ENCODE measurements at places on chromosomes 13 and 19.
A peak's percentile ranks its signal among the peaks of the same experiment; 100 is the strongest.

GRCh38 chr19:44808463-44809371, at the start of gene BCAM:
Gene BCAM, plus strand, starts transcription at chr19:44809103. Its CDS starts 22 bp downstream, at chr19:44809125.
- DNase-seq: no peak

GRCh38 chr19:36605101-36605876, at the start of gene ZNF382:
Gene ZNF382, plus strand, starts transcription at chr19:36605313. Its CDS starts 4,602 bp downstream, at chr19:36609915.
- DNase-seq: peak; percentile 73

DNA sequence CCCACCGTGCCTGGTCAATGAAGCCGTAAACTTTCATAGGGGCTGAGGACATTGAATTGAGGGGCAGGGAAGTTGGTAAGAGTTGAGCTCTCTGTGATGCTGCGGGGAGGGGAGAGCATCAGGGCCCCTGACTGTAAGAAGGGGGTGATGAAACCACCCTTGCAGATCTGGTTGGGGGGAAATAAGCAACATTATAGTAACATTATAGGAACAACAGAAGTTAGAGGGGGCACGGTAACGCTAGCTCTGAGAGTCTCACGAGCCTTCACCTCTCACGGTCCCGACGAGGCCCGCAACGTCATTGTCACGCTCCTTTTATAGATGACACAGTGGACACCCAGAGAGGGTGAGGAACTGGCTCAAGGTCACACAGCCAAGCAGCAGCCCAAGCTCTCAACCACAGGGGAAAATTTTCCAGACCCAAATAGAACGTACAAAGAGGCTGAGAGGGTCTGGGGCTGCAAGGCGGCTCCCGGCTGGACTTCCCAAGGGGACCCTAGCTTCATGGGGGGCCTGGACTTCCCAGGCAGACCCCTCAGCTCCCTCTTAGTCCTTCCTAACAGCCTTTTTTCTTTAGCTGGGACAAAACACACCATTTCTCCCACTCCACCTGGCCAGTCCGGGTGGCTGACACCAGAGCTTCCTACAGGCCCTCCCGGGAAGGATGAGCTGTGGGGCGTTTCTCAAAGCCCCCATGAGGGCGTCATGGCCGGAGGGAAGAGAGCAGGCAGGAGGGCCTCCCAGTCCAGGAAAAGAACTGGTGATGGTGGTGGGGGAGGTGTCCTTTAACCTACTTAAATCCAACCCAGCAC, 4.1 kb downstream of the TLE5 start:
- DNase-seq: no peak

GRCh38 chr13:110250258-110250891, 56.6 kb downstream of the COL4A1 start:
- no peak for DNase-seq

GRCh38 chr19:4803736-4804695, 12.5 kb downstream of the FEM1A start:
- peak; percentile 33 for DNase-seq

- peak; percentile 8 for DNase-seq
Measured at GRCh38 chr13:39038569-39039030, 344 bp downstream of the NHLRC3 start.

DNA sequence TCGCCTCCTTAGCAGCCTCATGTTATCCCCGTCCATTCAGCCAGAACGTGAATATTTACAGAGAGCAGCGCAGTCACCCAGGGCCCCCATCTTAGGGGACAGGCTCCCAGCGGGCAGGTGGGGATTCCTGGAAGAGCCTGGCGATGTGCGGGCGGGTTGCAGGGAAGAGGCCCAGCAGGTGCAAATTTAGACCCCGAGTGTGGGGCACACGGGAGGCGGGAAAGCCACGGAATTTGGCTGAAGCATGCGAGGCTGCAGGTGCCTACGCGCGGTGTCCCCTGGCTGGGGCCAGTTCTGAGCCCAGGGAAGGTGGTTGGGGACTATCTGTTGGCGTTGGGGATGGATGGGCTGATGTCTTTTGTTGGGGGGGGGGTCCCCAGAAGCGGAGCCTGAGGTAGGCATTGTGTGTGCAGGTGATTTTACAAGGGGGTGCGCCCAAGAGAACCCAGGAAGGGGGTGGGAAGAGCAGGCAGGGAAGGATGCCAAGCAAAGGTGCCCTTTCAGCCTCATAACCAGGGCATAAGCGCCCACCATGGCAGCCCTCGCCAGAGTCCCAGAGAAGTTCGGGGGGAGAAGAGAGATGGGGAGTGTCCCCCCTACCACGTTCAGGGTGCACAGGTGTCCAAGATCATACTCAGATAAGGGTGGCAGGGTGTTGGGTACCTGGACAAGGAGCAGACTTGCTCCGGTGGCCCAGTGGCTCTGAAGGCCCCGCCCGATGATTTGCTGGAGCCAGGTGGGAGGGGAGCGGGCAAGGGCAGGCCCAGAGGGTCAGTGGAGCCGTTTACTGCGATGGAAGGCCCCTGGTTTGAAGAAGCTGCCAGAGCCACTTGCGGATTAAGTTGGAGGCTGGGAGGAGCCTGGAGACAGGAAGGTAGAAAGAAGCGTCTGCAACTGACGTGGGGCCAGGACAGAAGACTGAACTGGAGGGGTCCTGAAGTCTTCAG, 1.2 kb downstream of the TPGS1 start:
- DNase-seq: no peak

- DNase-seq: no peak
Measured at GRCh38 chr19:51120160-51120559, 4.5 kb upstream of the SIGLEC9 start.

DNA sequence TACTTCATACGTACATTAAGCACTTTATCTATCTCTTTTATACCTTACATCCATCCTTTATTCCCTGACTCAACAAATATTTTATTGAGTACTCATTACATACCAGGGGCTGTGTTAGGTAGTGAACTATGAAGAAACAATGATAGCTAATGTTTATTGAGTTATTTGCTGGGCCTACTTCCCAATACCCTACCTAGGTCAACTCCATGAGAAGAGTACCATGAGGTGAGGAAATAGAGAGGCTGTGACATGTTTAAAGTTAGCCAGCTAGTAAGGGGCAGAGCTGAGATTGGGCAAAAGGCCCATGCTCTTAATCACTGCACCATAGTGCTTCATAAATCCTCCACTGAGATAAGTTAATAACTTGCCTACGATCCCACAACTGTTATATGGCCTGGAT, 79.9 kb downstream of the FREM2 start:
- DNase-seq: no peak

GRCh38 chr13:112764864-112765561, 75.2 kb downstream of the ATP11A start:
- no peak for DNase-seq

- DNase-seq: no peak
Measured at GRCh38 chr13:41919031-41919740, 41.7 kb downstream of the VWA8 start.

DNA sequence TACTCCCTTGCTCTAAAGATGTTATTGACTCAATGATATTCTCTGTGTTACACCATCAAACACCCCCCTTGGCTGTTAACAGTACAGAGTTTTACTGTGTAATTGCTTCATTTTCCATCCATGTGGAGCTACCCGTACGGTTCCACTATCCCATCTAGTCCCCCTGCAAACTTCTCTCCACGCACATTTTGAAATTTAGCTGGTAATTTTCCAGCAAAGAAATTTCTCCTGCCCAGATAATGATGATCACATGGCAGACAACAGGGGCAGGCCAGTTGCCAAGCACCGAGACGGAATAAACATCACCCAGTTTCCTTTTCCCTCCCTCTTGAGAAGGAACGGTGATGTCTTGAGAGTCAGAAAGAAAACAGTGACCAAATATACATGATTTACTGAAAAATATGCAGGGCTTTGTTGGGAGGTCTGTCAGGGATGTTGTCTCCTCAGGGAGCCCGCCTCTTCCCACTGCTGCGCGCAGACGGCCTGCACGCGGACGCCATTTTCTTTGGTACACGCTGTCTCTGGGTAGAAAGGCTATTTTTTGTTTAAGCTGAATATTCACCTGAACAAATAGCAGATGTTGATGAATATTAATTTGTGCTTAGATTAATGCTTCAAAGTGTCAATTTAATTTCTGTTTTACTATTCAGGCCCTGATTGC, 109.9 kb downstream of the OLFM4 start:
- DNase-seq: no peak

GRCh38 chr13:65593298-65593874, 1636.8 kb downstream of the PCDH9 start:
- no peak for DNase-seq

- DNase-seq: no peak
Measured at GRCh38 chr13:100818711-100819110, 144.1 kb upstream of the TMTC4 start.

GRCh38 chr13:30966101-30966500, 33.6 kb downstream of the TEX26 start:
- DNase-seq: no peak

- DNase-seq: no peak
Measured at GRCh38 chr13:44237276-44237767, 136.3 kb upstream of the SERP2 start.

DNA sequence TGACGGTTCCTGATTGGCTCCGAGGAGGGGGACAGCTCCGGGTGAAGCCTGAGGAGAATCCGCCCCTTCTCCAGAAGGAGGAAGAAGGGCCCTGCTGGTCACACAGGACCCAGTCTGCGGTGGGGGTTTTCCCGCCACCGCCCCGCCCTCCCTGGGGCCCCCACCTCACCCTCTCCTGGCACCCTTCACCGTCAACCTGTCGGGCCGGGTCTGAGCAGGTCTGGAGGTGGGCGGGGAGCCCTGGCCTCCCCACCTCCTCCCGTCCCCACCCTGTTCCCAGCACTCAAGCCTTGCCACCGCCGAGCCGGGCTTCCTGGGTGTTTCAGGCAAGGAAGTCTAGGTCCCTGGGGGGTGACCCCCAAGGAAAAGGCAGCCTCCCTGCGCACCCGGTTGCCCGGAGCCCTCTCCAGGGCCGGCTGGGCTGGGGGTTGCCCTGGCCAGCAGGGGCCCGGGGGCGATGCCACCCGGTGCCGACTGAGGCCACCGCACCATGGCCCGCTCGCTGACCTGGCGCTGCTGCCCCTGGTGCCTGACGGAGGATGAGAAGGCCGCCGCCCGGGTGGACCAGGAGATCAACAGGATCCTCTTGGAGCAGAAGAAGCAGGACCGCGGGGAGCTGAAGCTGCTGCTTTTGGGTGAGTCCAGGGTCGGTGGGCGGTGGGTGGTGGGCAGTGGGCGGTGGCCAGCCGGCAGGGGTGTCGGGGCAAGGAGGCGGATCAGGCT, at the start of gene GNA15:
TSS of gene GNA15 (plus strand) at position 73 of the 723 bp plus-strand sequence. CDS start at position 491, 418 bp downstream.
- DNase-seq: no peak

Data from stimulated activated CD8-positive, alpha-beta memory T cell treated with anti-CD3 and anti-CD28 coated beads, Interleukin-4, amount 100 ng/mL, for 4 hours (primary cell).